ENCODE measurements at places on chromosomes 2 and 18. TPM values are rescaled to one million over a fixed set of nuclear protein-coding genes. Genes with fewer than 3 reads are reported as not detected.
A peak's percentile ranks its signal among the peaks of the same experiment; 100 is the strongest.

- no peak for DNase-seq
- no peak overlapping the region for H3K4me3 ChIP-seq
- no peaks in the 10 kb centered on the region for H3K4me1 ChIP-seq
- H3K27ac ChIP-seq = no peak overlapping the region
- no peaks in the 10 kb centered on the region for H3K36me3 ChIP-seq
Measured at GRCh38 chr18:34738175-34738894, 28.2 kb downstream of the DTNA start.

DNA sequence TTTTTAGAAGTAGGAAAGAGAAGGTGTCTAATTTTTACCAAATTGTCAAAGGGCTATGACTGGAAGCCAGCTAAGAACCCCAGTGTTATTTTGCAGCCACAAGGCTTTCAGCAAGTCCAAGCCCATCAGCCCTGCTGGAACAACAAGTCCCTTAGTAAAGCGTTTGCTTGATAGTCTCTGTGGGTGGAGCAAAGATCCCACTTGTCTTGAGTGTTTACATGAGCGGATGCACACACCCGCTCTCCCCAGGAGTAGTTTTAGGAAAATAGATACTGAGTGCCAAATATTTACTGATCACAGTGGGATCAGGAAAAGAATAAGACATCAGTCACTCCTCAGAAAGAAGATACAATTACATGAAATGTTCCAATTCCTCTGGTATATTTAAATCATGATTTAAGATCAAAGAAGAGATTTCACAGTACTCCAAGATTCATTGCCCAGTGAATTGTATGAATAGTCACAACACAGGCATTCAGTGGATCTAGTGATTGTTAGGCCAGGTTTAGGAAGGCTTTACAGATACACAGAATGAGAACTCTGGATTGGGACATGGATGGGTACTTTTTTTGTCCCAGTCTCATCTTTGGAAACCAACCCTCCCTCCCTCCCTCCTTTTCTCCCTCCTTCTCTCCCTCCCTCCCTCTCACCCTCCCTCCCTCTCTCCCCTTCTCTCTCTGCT, 514.9 kb downstream of the PTPRM start:
- no peak overlapping the region for H3K4me3 ChIP-seq
- H3K4me1 ChIP-seq = peaks cover 35% of the 10 kb centered on the region
- H3K36me3 ChIP-seq = no peaks in the 10 kb centered on the region

- no peaks in the 10 kb centered on the region for H3K27me3 ChIP-seq
- peak; percentile 24 for DNase-seq
- no peak overlapping the region for H3K27ac ChIP-seq
- no peak overlapping the region for H3K4me3 ChIP-seq
- H3K36me3 ChIP-seq = no peaks in the 10 kb centered on the region
Measured at GRCh38 chr2:7377916-7378569, 460.8 kb downstream of the RNF144A start.

DNA sequence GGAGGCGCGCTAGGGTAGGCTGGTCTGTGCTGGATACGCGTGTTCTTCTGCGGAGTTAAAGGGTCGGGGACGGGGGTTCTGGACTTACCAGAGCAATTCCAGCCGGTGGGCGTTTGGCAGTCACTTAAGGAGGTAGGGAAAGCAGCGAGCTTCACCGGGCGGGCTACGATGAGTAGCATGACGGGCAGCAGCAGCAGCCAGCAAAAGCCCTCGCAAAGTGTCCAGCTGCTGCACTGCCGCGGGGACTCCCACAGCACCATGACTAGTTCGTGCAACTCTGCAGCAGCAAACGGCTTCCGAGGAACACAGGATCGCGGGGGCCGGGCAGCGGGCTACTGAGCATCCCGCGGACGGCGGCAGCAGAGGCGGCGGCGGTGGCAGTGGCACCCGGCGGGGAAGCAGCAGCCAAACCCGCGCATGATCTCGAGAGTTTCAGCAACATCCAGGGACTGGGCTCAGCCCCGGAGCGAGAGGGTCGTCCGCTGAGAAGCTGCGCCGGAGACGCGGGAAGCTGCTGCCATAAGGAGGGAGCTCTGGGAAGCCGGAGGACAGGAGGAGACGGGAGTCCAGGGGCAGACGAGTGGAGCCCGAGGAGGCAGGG, 368 bp downstream of the TMEFF2 start:
- peaks cover 70% of the 10 kb centered on the region for H3K27me3 ChIP-seq
- no peaks in the 10 kb centered on the region for H3K36me3 ChIP-seq
- DNase-seq = peak; percentile 47
- peak overlapping the region; percentile 85 for H3K4me3 ChIP-seq

DNA sequence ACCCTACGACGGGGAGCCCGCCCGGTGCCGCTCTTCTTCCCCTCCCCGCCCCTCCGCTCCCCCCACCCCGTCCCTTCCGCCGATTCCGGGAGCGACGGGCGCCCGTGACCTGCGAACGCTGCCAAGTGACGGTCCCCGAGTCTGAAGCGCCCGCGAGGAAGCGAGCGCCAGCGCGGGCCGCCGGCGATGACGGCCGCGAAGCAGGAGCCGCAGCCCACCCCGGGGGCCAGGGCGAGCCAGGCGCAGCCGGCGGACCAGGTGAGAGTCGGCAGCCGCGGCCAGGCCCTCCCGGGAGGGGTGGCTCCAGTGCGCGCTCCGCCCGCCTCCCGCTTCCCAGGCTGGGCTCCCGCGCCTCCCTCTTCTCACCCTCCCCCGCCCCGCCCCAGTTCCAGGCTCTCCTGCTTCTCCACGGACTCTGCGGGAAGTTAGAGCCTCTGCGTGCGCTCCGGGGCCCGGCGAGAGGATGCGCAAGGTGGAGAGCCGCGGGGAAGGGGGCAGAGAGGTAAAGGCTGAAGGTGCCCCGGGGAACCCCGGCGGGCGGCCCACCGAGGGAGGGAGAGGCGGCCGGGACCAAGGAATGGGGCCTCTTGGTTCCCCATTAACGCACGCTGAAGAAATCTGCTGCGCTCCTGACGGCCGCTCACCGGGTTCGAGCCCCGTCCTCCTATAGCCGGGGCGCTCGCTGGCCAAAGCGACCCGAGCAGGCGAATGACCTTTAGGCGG, 719.5 kb downstream of the DPP10 start:
- H3K4me1 ChIP-seq = peaks cover 8% of the 10 kb centered on the region
- H3K27ac ChIP-seq = no peak overlapping the region
- no peaks in the 10 kb centered on the region for H3K36me3 ChIP-seq
- DNase-seq = peak; percentile 76
- peak overlapping the region; percentile 79 for H3K4me3 ChIP-seq

DNA sequence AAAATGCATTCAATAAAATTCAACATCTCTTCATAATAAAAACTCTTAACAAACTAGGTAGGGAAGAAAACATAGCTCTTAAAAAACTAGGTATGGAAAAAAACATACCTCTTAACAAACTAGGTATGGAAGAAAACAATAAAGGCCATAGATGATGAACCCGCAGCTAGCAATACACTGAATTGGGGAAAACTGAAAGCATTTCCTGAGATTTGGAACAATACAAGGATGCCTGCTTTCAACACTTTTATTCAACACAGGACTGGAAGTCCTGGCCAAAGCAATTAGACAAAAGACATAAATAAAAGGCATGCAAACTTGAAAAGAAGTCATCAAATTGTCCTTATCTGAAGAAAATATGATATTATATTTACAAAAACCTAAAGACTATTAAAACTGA, 67.8 kb downstream of the NCKAP1 start:
- H3K27ac ChIP-seq = no peak overlapping the region
- no peak for DNase-seq
- no peaks in the 10 kb centered on the region for H3K36me3 ChIP-seq
- H3K27me3 ChIP-seq = no peaks in the 10 kb centered on the region
- no peaks in the 10 kb centered on the region for H3K4me1 ChIP-seq

GRCh38 chr2:60844105-60844504, 37.3 kb upstream of the REL start:
- peaks cover 28% of the 10 kb centered on the region for H3K27me3 ChIP-seq
- H3K36me3 ChIP-seq = no peaks in the 10 kb centered on the region

DNA sequence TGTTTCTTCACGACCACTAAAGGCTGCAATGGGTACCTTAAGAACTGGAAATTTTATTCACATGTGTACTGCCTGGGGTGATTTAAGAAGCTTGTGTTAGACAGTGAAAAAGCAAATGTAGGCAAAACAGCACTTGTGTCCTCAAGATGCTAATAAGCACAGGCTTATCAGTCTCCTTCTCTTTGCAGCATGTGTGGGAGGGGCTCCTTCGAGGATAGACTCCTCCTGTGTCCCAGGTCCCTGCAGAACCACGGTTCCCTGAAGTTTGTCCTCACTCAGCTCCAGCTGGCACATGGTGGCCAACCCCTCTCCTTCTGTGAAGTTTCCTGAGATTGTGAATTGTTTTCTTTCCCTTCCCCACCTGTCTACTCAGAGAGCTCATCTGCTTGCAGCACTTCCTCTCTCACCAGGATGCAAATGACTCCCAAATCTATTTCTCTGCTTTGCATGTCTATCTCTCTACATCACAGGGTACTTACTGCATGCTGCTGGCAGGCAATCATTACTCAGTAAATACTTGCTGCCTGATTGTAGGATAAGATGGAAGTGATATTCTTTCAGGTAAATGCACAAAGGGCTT, 589.6 kb upstream of the KLHL29 start:
- no peaks in the 10 kb centered on the region for H3K27me3 ChIP-seq
- no peaks in the 10 kb centered on the region for H3K36me3 ChIP-seq
- DNase-seq = no peak
- H3K4me1 ChIP-seq = peaks cover 28% of the 10 kb centered on the region
- H3K4me3 ChIP-seq = no peak overlapping the region

AQP12B gene
- not detected for total RNA-seq

GALM gene
- total RNA-seq = 21.6 TPM

LYPD6B gene
- total RNA-seq = 1.7 TPM

LIMS4 gene
- total RNA-seq = not detected

LCLAT1 gene
- total RNA-seq = 30.1 TPM

CTDP1 gene
- 51.6 TPM for total RNA-seq

OST4 gene
- 155 TPM for total RNA-seq

PAPOLG gene
- total RNA-seq = 31.2 TPM

ASAP2 gene
- total RNA-seq = 16.5 TPM

PLB1 gene
- total RNA-seq = not detected

GPR39 gene
- 1.0 TPM for total RNA-seq

ASPRV1 gene
- total RNA-seq = 1.4 TPM

Measured in GM23338 (cell line).